Activated T-helper 1 cell treated with anti-CD3 and anti-CD28 coated beads, Interleukin-12 subunit alpha, Interleukin-12 subunit beta, Interleukin-2, Interleukin-4 antibody, amounts not matched to agents 30 ng/mL and 10 ng/mL and 1 ng/mL, durations not matched to agents 14 hours and 24 hours and 36 hours (primary cell): ENCODE measurements at places on chromosomes 16 and 17. TPM values are rescaled to one million over a fixed set of nuclear protein-coding genes. Genes with fewer than 3 reads are reported as not detected.

The RBFOX1 gene
- not detected in 2 replicates for total RNA-seq

The PRR11 gene
- total RNA-seq, result 29.4 and 32.7 TPM in 2 replicates

The SOX8 gene
- total RNA-seq, result 0.47 and 0.61 TPM in 2 replicates

The TBC1D3I gene
- 0.36 and 1.7 TPM in 2 replicates for total RNA-seq

The VPS9D1 gene
- 4.9 and 5.9 TPM in 2 replicates for total RNA-seq

The SLC25A39 gene
- total RNA-seq, result 169 and 180 TPM in 2 replicates

The ATMIN gene
- total RNA-seq, result 31.2 and 32.3 TPM in 2 replicates

The NPIPA8 gene
- 0.29 and 0.44 TPM in 2 replicates for total RNA-seq

The PVALEF gene
- total RNA-seq, result not detected in 2 replicates

The TBC1D3H gene
- total RNA-seq, result not detected in 2 replicates

The ZP2 gene
- total RNA-seq, result not detected in 2 replicates

The ZNF267 gene
- total RNA-seq, result 93.9 and 98.9 TPM in 2 replicates

The BICDL2 gene
- 0.20 TPM in 1 of 2 replicates, not detected in the other for total RNA-seq

The HOXB4 gene
- total RNA-seq, result 3.8 and 4.2 TPM in 2 replicates

The P2RX5 gene
- 133 and 143 TPM in 2 replicates for total RNA-seq
